ENCODE measurements at places on chromosomes 3 and 15. TPM values are rescaled to one million over a fixed set of nuclear protein-coding genes. Genes with fewer than 3 reads are reported as not detected.

- no peak for DNase-seq
Observed at GRCh38 chr3:65975032-65975431, 63.7 kb downstream of the MAGI1 start.

GBE1 gene
- total RNA-seq: 28.6 TPM

DNA sequence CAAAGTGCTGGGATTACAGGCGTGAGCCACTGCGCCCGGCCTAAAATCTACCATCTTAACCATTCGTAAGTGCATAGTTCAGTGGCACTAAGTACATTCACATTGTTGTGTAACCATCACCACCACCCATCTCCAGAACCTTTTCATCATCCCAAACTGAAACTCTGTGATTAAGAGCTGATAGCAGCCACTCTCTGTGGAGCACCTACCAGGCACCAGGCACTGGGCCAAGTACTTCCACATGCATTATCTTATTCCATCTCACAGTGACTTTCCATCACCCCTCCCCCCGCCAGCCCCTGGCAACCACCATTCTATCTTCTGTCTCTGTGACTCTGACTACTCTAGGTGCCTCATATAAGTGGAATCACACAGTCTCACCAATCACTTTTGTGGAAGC, 2.3 kb upstream of the INSYN1 start:
- DNase-seq: peak; percentile 15

DNA sequence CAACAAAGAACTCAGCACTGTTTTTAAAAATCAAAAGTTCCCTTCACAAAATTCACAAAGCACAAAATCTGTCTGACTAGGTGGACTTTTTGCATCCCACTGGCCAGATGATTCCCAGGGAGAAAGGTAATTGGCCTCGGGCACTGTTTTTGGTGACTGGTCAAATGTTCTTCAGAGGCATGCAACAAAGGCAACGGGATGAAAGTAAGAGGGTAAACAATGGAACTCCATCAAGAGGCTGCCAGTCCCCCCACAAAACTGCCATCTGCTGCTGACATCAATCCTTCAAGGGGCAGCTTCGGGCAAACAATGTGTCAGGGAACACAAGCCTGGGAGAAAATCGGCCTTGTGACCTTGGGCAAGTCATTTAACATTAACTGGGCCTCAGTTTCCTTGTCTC, 3.3 kb downstream of the SRGAP3 start:
- no peak for DNase-seq

DNA sequence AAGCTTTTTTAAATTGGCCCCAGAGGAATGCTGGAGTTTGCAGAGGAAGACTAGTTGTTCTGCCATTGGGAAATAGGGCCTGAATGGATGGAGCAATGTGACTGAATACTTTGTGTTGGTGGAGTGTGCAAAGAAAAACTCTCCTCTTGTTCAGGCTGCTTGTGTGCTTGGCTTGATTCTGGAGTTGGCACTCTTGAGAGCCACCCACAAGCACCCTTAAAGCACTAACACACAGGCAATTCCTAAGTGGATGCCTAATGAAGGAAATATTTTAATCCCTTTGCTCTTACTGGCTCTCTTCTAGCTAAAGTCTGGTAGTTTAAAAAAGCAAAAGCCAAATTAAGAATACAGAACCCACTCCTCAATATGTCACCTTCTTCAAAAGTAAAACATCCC, 304.4 kb upstream of the C2CD4B start:
- DNase-seq: no peak

- DNase-seq: peak; percentile 53
Observed at GRCh38 chr3:169232863-169233262, 430.6 kb downstream of the MECOM start.

KLHL40 gene
- total RNA-seq: not detected

GRCh38 chr3:71392251-71392650, 191.3 kb downstream of the FOXP1 start:
- DNase-seq: no peak

DNA sequence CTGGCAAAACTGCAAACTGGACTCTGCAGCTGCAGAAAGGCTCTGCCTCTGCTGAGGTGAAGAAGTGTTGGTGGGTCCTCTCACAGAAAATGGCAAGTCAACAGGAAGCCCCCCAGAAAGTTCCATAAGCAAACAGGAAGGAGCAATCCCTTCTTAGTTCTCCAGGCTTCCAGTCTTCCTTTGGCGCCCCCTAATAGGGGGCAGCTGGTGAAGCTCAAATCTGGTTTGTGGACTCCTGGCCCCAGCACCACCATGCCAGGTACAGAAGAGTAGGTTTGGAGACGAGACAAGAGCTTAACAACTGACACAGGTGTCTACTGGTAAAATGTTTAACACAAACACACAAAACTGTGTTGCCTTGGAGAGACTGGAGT, 35.5 kb downstream of the LEO1 start:
- no peak for DNase-seq

DNA sequence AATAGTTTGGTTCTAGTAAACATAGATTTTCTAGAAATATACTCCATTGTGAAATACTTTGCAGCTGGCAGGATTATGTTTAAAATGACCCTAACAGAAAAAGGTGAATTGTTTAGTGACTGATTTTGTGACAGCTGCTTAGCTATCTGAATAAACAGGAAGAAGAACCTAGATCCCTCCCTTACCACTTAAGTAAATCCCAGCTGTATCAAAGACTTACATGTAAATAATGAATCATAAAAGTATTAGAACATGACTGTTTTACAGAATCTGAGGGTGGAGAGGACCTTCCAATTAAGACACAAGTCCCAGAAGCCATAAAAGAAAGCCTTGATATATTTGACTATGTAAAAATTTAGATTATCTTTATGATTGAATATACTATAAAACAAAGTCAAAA, 15.9 kb downstream of the SLC49A4 start:
- DNase-seq: no peak

GRCh38 chr3:152910211-152910610, 75.3 kb downstream of the P2RY1 start:
- no peak for DNase-seq

SLC9C1 gene
- not detected for total RNA-seq

DNA sequence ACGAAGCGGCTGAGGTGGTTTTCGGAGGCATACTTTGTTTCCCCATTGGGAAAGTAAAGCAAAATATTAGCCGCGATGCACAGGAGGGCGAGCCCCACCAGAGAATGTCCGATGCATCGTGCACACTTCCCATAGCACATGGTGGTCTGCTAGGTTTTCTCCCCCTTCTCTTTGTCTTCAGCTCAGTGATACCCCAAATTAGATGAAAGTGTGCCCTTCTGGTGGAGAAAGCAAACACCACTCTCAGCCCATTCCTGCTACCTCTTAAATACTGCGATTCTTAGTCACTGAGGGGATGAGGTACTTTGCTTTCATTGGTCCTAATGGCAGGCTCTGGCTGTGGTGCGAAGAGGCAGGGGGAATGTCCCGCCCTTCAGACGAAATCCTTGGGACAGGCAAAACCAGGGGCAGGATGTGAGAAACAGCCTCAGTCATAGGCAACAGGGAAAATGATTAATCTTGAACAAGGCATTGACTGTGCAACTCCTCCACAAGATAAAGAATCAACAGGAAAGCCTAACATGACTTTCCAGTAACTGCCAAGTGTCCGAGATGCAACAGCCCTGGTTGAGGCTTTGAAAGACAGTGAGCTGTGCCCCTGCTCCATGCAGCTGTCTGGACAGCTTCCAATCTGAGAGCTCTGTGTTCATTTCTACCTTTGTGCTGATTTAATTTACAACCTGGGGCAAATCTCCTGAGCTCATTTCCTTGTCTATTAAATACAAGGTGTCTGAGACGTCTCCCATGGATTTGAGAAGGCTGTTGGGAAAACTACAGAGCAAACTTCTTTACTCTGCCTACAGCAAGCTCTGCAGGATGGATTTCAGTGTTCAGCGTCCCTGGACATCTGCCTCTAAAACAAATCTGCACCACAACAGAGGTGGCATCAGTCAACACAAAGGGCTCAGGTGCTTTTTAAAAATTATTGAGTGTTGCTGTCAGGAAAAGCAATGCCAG, at the start of gene TM4SF1:
TM4SF1 (minus strand) TSS at position 242 of the 957 bp plus-strand sequence; CDS start at position 140, 102 bp downstream.
- DNase-seq: peak; percentile 98

GRCh38 chr3:46154311-46154710, 53.8 kb downstream of the CCR1 start:
- no peak for DNase-seq

REC114 gene
- total RNA-seq: not detected
